NCI-H510A (cell line): ENCODE measurements at places on chromosomes 13 and 19.

GRCh38 chr19:38838986-38839761 lies 7.6 kb upstream of the ECH1 start:
- DNase-seq = no peak

- no peak for DNase-seq
Measured at GRCh38 chr19:24033963-24034342, 53.0 kb upstream of the ZNF254 start.

GRCh38 chr13:75541287-75541686 lies 3.6 kb upstream of the COMMD6 start:
- no peak for DNase-seq

DNA sequence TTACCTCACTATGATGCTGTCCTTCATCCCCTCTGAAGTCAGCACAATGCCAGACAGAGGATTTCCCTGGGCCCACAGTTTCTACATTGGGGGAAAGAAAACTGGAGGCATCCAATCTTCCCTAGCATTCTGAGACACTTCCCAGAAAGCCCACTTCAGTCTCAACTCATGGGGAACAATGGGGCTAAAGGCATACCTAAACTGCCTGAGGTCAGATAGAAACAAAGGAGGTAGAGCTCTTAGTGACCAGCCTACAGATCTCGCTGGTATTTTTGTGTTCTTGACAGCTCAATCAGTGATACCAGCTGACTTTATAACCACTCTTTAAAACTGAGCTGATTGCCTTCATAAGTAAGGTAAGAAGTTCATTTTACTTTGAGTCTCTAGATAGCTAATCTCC lies 881.0 kb upstream of the GPC6 start:
- DNase-seq = no peak
